ENCODE measurements at places on chromosomes 12 and 14.

GRCh38 chr12:25590011-25590721, 37.1 kb upstream of the LMNTD1 start:
- DNase-seq = no peak

DNA sequence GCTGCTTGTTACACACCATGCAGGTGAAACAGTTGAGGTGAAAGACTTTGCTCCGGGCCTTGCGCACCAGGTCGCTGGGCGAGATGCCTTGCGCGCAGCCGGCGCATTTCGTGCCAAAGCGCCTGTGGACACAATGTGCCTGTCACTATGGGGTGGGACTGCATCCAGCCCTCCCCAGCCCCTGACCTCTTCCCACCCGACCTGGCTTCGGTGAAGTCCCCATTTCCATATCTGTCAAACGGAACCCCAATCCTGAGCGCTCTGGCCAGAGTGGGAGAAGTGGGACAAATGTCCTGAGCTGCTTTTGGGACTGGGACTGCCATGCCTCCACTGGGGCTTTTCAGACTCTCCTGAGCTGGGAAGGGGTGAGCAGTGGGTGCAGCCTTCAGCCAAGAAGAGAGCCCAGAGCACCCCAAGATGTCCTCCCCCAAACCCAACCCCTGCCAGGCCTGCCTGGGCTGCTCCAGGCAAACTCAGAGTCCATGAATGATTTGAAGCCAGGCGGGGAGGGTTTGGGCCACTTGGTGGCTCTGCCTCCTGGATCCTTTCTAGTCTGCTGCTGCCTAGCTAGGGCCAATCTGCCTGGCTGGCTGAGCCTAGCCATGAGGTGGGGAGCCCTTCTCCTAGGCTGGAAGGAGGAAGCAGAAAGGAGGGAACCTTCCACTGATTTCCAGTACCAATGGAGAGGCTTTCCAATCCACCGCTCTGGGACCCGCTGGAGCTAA, 2.3 kb downstream of the LHX5 start:
- no peak for DNase-seq

DNA sequence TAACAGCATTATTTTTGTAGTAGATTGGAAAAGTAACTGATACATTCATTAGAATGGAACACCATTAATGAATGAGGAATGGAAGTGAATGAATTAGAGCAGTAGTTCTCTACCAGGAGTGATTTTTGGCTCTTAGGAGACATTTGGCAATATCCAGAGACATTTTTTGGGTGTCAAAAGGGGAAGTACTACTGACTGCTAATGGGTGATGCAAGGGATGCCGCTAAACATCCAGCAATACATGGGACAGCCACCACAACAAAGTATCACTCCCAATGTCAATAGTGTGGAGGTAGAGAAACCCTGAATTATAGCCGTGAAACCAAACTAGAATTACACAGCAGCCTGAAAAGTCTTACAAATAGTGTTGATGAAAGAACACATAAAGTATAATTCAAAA, 1.5 kb downstream of the CHURC1 start:
- DNase-seq = no peak

DNA sequence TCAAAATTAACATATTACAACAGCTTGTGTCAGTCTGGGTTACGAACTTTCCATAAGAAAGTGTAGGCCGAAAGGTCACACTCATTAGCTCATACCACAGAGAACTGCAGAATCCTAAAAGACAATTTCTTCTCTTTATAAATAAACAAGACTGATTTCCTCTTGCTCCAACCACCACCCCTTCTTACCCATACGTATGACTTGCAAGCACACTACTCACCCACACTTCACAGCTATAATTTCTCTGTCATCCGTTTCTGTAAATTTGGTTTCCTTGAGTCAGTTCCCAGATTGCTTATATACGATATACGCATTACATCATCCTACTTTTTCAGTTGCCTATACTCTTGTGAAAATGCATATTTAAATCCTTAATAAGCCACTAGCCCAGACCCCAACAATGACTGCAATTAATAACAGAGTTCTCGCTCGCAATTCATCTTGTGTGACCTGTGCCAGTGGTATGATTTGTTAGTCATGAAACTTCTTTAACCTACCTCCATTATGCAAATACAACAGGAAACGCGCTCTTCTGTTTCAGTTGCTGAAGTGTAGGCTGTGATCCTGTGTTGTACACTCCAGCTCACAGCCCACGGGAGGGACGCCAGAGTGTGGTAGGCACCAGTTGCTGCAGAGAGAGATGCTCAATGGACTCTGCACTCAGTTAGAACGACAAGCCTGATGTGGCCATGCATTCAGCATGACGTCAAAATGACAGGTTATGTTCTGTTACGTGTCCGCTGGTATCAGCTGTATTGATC, 417.6 kb downstream of the PDZRN4 start:
- no peak for DNase-seq

GRCh38 chr12:113697651-113698509, 226.2 kb upstream of the LHX5 start:
- no peak for DNase-seq

- DNase-seq = peak; percentile 10
These were observed 634 bp downstream of the MED13L start for GRCh38 chr12:116276652-116277466.

GRCh38 chr14:37116933-37117849, 55.2 kb downstream of the SLC25A21 start:
- peak; percentile 29 for DNase-seq

- no peak for DNase-seq
These were observed 6.0 kb upstream of the SLC24A4 start for GRCh38 chr14:92316937-92317336.

DNA sequence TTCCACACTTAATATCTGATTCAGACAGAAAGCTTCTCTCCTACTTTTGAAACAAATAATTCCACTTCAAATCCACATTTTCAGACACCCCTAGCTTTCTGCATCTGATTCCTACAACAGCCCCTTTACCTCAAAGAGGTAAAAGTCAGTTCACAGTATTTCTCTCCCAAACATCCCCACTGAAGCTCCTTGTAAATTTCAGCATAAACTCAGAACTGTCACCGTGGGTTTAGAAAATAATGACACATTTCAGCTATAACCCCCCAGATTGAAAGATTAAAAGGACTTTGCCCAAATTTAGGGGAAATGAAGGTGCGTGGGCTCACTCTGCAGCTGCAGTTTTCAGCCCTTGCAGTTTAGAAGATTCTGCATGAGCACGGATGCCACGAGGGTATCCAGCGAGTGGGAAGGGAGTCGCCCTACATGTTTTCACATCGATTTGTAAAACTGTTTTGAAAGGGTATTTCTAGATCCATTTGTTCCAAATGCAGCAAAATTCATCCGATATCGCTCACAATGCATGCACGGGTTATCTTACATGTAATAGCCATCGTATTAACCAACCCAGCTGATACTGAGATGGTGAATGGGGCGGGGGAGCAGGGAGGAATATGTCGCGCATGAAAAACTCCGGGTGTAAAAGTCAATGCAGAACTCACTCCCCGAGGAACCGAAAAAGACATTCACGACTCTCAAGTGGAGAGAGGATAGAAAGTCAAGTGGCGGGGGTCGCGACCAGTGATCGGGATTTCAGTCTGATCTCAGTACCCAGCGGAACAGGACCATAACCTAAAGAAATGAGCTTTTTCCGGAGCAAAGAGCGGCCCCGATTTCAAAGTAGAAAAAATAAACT, 5.0 kb upstream of the CCND2 start:
- DNase-seq = no peak

GRCh38 chr14:74080820-74081460, 3.3 kb downstream of the ALDH6A1 start:
- DNase-seq = no peak

- no peak for DNase-seq
These were observed 45.6 kb upstream of the SOCS2 start for GRCh38 chr12:93526786-93527428.

DNA sequence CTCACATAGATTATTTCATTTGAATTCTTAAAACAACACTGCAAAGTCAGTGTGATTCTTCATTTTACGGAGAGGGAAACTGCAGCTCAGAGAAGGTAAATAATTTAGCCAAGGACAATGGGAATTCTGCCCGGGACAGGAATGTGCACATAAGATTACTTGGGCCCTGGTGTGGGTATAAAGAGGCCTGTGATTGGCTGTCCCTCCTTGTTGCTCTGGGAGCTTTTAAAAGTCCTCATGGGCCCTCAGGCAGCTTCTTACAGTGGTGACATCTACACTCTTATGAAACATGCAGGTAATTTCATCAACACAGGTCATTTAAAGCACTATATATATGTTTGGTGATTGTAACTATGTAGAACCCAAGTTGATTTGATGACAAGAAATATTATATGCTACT, 100.3 kb downstream of the ESR2 start:
- DNase-seq = no peak

DNA sequence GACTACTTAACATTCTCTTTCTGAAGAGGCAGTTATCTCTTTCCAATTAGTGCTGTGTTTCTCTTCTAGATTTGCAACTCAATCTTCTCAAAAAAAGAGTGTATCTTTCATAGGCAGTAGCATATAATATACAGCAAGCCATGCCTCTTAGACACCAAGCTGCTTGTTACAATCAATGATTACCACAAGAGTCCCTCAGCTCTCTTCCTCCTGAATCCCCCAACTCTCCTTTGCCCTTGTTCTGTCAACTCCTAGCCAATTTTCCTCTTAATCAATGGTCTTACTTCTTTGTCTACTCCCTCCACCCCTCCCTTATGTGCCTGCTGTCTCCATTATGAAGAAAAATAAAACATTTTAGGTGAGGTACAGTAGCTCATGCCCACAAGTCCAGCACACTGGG, 2.6 kb downstream of the TMTC1 start:
- DNase-seq = no peak

DNA sequence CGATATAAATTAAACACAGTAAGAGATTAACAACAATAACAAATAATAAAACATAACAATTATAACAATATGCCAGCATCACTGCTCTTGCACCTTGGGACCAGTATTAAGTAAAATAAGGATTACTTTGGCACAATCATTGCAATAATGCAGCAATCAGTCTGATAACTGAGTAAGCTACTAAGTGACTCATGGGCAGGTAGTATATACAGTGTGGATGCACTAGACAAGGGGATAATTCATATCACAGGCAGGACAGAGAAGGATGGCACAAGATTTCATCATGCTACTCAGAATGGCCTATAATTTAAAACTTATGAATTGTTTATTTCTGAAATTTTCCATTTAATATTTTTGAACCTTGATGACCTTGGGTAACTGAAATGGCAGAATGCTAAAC, 290.7 kb downstream of the ALG10B start:
- no peak for DNase-seq

DNA sequence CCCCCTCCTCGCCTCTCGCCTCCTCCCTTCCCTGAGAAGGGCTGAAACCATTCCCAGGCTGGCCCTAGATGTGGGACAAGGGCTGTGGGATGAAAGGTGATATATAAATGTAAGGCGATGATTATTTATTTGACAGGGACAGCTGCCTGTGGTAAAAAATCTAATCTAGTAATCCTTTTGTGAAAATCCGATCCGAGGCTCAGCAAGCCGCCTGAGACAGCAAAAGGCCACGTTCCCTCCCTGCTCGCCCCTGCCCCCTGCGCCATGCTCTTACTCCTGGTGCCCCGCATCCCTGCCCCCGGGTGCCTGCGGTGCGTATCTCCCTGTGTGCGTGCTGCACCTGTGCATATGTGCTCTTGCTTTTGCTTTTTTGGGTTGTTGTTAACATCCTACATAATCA, 65.2 kb downstream of the TSPAN9 start:
- no peak for DNase-seq

- no peak for DNase-seq
These were observed 5.1 kb upstream of the DYNC1H1 start for GRCh38 chr14:101959277-101959676.

DNA sequence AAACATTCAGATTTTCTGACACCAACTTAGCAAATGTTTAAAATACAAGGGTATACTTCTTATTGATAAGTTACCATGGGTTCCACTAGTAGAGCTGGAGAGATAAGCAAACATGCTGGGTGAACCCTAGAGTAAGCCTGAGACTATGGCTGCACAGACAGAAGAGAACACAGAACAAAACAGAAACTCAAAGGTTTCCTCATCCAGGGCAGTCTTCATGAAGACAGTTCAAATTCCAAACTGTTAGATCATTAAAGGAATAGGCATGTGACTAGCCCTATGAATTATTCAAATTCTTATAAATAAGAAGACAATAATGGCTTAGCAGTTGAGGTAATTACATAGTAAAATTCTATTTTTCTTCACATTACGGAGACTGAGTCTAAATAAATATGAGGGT, 28.1 kb downstream of the BTBD7 start:
- DNase-seq = no peak

- no peak for DNase-seq
These were observed 104.0 kb upstream of the SLC16A7 start for GRCh38 chr12:59491877-59492276.

DNA sequence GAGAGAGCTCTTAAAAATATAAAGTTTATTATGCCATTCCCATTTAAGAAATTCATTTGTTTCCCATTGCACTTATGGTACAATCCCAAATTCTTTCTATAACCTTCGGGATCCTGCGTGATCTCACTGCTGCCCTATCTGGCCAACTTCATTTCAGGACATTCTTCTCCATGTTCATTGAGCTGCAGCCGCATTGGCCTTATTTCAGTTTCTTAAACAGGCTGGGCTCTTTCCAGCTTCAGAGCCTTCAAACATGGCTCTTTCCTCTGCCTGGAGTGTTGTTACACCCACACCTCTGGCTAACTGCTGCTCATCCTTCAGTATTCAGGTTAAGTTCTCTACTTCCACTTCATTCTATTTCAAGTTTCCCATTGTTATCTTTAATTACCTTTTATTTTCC, 58.5 kb upstream of the LRTM2 start:
- DNase-seq = no peak

DNA sequence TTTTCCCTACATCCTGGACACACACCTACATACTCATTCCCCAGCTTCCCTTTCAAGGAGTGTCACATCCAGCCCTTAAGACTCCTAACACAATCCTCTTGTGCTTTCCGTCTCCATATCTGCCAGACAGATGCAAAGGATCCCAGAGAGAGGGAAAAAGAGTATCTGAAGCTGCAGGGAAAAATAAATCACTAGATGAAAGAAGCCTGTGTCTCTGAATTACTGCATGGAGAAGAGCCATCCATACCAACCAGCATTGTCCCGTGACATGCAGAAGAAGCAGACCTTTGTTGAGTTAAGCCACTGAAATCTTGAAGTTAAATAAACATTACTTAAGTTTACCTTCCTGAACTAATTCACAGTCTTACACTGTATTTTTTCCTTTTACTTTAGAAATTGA, 54.6 kb downstream of the GTF2A1 start:
- DNase-seq = no peak

DNA sequence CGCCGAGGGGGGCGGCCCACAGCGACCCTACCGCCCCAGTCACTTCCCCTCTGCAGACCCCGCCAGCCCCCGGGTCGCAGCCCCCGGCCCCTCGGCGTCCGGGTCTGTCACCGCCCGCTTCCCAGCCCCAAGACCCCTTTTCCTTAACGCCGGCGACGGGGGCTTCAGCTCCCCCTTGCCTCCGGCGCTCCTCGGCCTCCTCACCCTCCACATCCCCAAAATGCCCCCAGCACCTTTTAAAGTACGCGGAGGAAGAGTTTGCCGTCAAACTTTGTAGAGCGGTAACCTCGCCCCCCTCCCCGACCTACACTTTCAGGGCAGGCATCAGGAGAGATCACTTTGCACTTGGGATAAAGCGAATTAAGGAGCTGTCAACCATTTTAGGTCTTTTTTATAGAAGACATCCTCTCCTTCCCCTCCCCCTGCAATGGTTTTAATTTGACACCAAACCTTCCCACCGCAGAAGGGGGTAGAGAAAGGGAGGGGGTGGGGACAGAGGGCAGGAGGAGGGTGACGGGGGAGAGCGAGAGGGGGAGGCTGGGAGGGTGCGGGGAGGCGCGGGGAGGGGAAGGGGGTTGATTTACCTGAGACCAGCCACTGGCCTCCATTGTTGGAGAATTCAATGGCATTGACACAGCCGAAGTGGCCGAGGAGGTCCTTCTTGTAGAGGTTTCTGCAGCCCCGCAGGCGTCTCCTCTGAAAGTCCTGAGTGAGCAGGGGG, 578 bp downstream of the DCAF5 start:
- DNase-seq = no peak

Measured in NCI-H187 treated with DMSO at 0.1 percent for 48 hours (cell line).